Hematopoietic multipotent progenitor cell treated with erythropoietin and hydrocortisone succinate and interleukin-3 and kit ligand, for 8 days (in vitro differentiated cells): ENCODE measurements at places on chromosomes 12 and 14.
A peak's percentile ranks its signal among the peaks of the same experiment; 100 is the strongest.

- DNase-seq = no peak
Measured at GRCh38 chr12:88951860-88952561, 371.7 kb upstream of the KITLG start.

GRCh38 chr12:93135286-93136239 is 206.5 kb upstream of the EEA1 start:
- no peak for DNase-seq

- no peak for DNase-seq
Measured at GRCh38 chr14:47365233-47365632, 310.2 kb downstream of the MDGA2 start.

DNA sequence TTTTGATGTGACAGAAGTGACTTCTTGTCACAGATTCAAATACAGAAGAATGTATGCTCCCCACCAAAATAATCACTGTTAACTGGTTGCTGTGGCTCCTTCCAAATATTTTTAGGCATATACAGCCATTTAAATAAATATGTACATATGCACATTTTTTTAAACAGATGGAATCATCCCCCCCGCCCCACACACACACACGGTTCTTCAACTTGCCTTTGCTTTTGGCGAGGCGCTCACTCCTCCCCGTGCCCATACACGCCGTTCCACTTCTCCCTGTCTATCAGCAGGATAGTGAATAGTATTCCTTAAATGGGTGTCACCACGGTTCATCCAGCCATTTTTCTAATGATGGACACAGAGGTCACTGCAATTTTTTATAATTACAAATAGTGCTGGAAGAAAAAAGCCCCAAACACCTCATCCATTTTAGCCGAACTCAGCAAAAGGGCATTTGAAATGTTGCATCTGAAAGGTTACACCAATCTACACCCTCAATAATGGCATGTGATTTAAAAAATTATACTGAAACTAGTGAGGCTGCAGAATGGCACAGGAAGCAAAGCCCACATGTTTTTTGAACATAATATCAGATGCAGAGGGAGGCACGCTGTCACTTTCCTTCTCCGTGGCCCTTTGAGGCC is 39.2 kb upstream of the MEG3 start:
- DNase-seq = no peak

GRCh38 chr14:64846319-64846718 is 33.4 kb downstream of the SPTB start:
- no peak for DNase-seq

- DNase-seq = no peak
Measured at GRCh38 chr12:127592245-127592644, 674.7 kb upstream of the TMEM132C start.

DNA sequence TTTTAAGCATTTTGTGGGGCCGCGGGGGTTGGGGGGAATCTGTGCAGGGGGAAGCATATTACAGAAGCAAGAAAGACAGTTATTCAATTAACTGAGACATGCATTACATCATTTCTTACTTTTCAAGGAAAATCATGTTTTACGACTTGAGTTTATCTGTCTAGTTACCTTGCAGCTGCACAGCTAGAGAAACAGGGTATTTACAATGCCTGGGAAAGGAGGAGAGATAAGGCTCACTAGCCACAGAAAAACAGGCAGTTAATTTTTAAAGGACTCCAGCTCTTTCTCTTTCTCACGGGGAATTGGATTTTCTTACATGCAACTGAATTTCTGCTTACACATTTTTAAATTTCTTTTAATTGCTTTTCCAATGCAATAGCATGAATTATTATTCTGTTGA is 22.2 kb downstream of the FCF1 start:
- DNase-seq = peak; percentile 74

GRCh38 chr14:65501328-65501727 is 88.8 kb downstream of the FUT8 start:
- peak; percentile 53 for DNase-seq

DNA sequence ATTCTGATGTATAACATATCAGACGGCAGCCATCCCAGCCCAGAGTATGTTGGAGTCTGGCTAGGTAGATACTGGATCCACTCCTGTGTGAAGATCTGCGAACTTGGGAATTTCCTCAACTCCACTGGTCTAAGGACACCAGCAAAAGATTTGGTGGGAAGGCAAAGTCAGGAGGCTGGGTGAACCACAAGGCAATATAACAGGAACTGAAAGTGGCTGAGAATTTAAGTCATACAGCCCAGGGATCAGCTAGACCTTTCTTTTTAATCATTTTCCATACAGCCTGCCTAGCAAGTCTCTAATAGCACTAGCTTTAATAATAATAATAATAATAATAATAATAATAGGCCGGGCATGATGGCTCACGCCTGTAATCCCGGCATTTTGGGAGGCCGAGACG is 34.8 kb downstream of the BRAP start:
- no peak for DNase-seq

DNA sequence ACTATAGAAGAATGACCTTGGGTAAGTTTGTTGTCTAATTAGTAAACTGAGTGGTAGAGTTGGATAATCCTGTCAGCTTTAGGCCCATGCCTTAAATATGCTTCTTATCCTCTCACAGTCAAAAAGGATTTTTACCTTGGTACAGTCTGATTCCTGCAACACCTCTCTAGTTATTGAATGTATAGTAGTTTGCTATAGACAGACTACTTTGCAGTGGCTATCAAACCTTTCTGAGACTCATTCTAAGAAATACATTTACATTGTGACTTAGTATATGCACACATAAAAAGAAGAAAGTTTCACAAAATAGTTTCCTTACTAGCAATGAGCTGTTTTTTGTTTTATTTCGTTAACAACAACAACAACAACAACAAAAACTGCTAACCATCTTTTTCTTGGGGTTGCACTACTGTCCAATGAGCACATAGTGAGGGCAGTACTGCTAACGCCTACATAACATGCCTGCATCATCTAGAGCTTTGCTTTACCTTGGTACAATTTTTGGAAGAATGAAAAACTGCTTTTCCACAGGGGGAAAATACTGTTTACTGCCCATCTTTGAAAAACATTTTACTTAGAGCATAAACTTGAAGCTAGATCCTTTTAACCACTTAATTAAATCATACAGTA is 28.5 kb downstream of the WNK1 start:
- peak; percentile 1 for DNase-seq

GRCh38 chr12:22518998-22519397 is 25.3 kb downstream of the C2CD5 start:
- DNase-seq = no peak

DNA sequence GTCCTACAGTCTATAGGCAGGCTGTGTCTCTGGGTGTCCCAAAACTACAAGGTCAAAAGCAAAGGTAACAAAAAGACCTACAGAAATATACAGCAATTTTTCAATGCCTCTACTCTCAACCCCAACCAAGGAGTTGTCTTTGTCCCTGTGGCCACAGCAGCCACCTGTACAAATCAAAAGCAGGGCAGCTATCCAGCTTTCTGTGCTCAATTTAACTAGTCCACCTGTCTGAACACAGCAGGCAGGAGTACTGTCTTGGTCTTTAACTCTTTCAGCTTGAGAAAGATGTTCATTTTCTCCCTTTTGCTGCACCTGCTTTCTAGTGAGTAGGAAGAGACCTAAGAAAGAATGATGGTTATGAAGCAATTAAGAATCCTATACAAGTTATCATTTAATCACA is 19.7 kb downstream of the GDF11 start:
- no peak for DNase-seq
